ENCODE measurements at places on chromosomes 6 and 20. TPM values are rescaled to one million over a fixed set of nuclear protein-coding genes. Genes with fewer than 3 reads are reported as not detected.

- no peaks in the 10 kb centered on the region for H3K36me3 ChIP-seq
- H3K27ac ChIP-seq = no peak overlapping the region
- H3K4me3 ChIP-seq = no peak overlapping the region
- H3K4me1 ChIP-seq = no peaks in the 10 kb centered on the region
Measured at GRCh38 chr6:65989676-65990075, 282.6 kb upstream of the EYS start.

DNA sequence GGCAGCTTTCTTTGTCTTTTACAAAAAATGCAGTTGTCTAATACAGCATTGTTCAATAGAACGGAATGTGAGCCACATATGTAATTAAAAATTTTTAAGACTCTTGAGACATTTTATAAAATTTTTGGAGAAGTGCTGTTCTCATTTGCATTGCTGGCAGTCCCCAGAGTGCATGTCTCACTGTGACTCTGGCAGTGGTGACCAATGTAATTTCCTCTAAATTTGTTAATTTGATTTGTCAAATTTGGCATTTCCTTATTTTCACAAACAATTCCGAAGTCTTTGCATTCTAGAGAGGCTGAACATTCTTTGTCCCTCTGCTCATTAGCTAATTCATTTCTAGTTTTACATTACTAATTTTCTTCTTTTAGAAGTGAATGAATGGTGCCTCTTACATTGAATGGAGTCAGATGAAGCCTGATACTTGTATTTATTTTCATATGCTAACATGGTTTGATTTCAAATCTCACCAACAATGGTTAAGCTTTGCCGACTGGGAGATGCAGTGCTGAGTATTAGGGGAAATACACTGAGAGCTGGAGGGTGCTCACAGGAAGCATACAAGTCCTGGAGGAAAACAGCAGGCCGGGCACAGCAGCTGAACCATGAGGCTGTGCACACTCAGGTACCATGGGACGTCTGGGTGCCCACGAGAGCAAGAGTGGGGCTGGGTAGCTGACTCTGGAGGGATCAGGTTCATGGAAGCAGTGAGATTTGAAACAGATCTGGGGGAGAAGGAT lies 68.5 kb upstream of the ARMC2 start:
- H3K27me3 ChIP-seq = no peaks in the 10 kb centered on the region
- H3K36me3 ChIP-seq = no peaks in the 10 kb centered on the region
- H3K4me1 ChIP-seq = peaks cover 4% of the 10 kb centered on the region
- no peak overlapping the region for H3K27ac ChIP-seq

GRCh38 chr6:128347123-128347522 lies 173.3 kb downstream of the PTPRK start:
- H3K4me1 ChIP-seq = peaks cover 3% of the 10 kb centered on the region
- no peak overlapping the region for H3K4me3 ChIP-seq
- no peak for DNase-seq
- H3K36me3 ChIP-seq = no peaks in the 10 kb centered on the region
- no peak overlapping the region for H3K27ac ChIP-seq

GRCh38 chr6:7006515-7007191 lies 101.1 kb upstream of the RREB1 start:
- no peaks in the 10 kb centered on the region for H3K27me3 ChIP-seq
- H3K4me1 ChIP-seq = no peaks in the 10 kb centered on the region
- H3K36me3 ChIP-seq = no peaks in the 10 kb centered on the region
- no peak for DNase-seq

DNA sequence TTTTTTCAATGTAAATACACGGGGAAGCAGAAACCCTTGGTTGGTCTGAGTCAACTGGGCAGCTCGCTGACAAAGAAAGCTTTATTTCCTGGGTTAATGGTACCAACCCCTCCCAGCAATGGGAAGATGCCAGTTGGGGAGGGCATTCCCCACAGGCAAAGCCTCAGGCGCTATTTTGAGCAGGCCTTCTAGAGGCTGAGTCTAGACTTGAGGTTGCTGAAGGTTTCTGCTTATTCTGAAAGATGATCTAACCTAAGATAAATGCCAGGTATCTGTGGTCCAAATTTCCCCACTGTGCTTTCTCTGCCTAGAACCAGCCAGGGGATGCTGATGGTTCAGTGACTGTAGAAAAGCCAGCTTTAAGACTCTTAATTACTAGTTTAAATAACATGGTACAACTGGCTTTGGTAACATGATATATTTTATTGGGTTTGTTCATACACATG lies 172.5 kb upstream of the JARID2 start:
- no peak overlapping the region for H3K4me3 ChIP-seq
- DNase-seq = no peak
- no peaks in the 10 kb centered on the region for H3K4me1 ChIP-seq
- H3K27me3 ChIP-seq = no peaks in the 10 kb centered on the region

- DNase-seq = no peak
- no peaks in the 10 kb centered on the region for H3K36me3 ChIP-seq
- H3K27ac ChIP-seq = no peak overlapping the region
- H3K27me3 ChIP-seq = no peaks in the 10 kb centered on the region
- H3K4me3 ChIP-seq = no peak overlapping the region
- H3K4me1 ChIP-seq = no peaks in the 10 kb centered on the region
Measured at GRCh38 chr6:39731565-39731964, 6.4 kb upstream of the KIF6 start.

- no peaks in the 10 kb centered on the region for H3K4me1 ChIP-seq
- H3K4me3 ChIP-seq = no peak overlapping the region
- H3K27ac ChIP-seq = no peak overlapping the region
- DNase-seq = no peak
- no peaks in the 10 kb centered on the region for H3K36me3 ChIP-seq
- H3K27me3 ChIP-seq = no peaks in the 10 kb centered on the region
Measured at GRCh38 chr6:21468461-21468860, 125.1 kb upstream of the SOX4 start.

Gene SLC35B3
- 6.7 TPM for total RNA-seq

Gene MRPL14
- total RNA-seq = 93.0 TPM

Gene LRRC1
- 24.8 TPM for total RNA-seq

Gene TMEM217
- total RNA-seq = 2.7 TPM

Gene AHI1
- total RNA-seq = 17.1 TPM

Gene MUC22
- total RNA-seq = 0.07 TPM

All from upper lobe of left lung (tissue), 6 donors.